ENCODE measurements at places on chromosomes 13 and 19.

DNA sequence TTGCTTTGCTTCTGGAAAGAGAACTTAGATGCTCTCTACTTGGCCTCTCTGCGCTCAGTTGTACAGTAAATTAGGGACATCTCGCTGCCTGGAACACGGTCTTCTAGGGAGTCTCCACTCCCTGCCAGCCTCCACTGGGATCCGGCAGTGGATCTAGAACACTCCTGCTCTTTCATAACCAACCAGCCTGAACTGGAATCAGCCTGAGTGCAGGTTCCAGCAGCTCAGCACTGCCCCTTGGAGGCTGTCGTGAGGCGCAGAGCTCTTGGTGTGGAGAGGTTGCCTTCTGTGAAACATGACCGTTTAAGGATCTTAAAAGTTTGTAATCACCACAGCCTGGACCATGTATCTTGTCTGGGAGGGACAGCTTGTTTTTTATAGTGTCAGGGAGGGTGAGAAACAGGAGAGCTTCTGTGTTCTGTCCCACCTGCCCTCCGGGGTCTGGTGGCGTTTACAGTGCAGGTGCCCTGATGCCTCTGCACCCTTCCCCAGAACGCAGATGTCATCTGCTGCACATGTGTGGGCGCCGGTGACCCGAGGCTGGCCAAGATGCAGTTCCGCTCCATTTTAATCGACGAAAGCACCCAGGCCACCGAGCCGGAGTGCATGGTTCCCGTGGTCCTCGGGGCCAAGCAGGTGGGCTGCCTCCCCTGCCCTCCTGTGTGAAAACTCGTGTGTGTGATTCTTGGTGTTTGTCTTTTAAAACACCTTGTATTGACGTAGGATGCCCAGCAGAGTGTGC, 24.8 kb downstream of the UPF1 start:
- peak; percentile 86 for DNase-seq

DNA sequence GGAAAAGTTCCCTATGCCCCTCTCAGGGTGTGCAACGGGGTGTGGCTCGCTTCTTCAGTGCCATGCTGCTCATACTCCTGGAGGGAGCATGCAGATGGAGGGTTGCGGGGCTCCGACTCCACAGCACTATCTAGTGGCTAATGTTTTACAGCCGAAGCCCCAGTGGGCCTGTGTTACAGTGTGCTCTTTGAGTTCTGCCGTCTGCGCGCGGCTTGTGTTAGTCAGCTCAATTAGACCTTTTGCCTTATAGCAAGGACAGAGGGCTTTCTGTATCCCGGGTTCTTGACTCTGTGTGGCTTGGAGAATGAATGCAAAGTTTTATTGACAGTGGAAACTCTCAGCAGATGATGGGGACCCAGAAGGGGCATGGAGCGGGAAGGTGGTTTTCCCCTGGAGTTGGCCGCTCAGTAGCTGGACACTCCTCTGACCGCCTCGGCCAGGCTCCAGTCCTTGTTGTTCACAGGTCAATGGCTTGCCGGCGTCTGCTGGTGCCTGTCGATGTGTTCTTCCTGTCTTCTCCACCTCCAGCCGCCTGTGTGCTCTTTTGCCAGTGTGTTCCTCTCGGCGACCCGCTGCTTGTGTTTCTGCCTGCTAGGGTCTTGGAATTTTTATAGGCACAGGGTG, 383.4 kb downstream of the LMO7 start:
- peak; percentile 73 for DNase-seq

GRCh38 chr13:27833206-27833605, 40.9 kb downstream of the GSX1 start:
- no peak for DNase-seq

DNA sequence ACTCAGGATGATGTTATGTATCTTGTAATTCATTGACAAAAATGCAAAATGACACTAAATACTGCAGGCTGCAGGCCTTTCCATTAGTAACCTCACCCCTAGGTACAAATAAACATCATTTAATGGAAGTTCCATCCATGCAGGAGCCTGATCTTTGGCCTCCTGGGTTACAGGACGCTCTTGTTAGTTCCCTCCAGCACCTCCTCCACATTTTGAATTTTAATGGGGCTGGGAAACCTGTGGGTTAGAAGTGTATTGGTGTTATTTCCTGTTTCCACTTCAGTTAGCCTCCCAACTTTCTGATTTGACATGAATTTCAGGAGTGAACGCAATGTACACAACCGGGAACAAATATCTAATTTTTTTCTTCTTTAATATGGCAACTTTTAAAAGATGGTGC, 237.1 kb upstream of the ARGLU1 start:
- no peak for DNase-seq

DNA sequence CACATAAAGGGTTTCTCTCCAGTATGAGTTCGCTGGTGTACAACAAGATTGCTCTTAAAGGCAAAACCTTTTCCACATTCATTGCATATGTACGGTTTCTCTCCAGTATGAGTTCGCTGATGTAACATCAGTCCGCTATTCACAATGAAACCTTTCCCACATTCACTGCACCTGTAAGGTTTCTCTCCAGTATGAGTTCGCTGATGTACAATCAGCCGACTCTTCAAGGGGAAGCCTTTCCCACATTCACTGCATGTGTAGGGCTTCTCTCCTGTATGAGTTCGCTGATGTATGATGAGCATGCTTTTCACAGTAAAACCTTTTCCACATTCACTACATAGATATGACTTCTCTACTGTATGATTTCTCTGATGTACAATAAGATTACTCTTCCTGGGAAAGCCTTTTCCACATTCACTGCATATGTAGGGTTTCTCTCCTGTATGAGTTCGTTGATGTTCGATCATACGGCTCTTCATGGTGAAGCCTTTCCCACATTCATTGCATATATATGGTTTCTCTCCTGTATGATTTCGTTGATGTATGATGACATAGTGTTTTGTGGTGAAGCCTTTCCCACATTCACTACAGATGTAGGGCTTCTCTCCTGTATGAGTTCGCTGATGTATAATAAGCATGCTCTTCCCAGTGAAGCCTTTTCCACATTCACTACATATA, 6.0 kb upstream of the ZNF614 start:
- no peak for DNase-seq
